ENCODE measurements at places on chromosomes 11 and 22. TPM values are rescaled to one million over a fixed set of nuclear protein-coding genes. Genes with fewer than 3 reads are reported as not detected.

The TMEM134 gene
- 63.6 TPM for total RNA-seq

The FGF19 gene
- total RNA-seq = 0.12 TPM

The KDELR3 gene
- total RNA-seq = 18.2 TPM

The KRTAP5-11 gene
- total RNA-seq = not detected

The BIK gene
- 1.7 TPM for total RNA-seq

The DDTL gene
- total RNA-seq = 1.8 TPM

The DBX1 gene
- not detected for total RNA-seq

The PACSIN3 gene
- 25.5 TPM for total RNA-seq

The NEFH gene
- total RNA-seq = 0.16 TPM

The MYO18B gene
- 0.05 TPM for total RNA-seq

The LRRN4CL gene
- total RNA-seq = 0.12 TPM

The OR51B4 gene
- total RNA-seq = not detected

The SORL1 gene
- 1.8 TPM for total RNA-seq

The ZNF214 gene
- total RNA-seq = 0.81 TPM

The RIMBP3B gene
- 0.30 TPM for total RNA-seq

Measured in A549 treated with Hydrocortisone at 1 μM for 4 hours (cell line).